ENCODE measurements at places on chromosomes 7 and 10.
A peak's percentile ranks its signal among the peaks of the same experiment; 100 is the strongest.

- DNase-seq, result no peak
Observed at GRCh38 chr10:10516346-10517130, 501.1 kb upstream of the CELF2 start.

DNA sequence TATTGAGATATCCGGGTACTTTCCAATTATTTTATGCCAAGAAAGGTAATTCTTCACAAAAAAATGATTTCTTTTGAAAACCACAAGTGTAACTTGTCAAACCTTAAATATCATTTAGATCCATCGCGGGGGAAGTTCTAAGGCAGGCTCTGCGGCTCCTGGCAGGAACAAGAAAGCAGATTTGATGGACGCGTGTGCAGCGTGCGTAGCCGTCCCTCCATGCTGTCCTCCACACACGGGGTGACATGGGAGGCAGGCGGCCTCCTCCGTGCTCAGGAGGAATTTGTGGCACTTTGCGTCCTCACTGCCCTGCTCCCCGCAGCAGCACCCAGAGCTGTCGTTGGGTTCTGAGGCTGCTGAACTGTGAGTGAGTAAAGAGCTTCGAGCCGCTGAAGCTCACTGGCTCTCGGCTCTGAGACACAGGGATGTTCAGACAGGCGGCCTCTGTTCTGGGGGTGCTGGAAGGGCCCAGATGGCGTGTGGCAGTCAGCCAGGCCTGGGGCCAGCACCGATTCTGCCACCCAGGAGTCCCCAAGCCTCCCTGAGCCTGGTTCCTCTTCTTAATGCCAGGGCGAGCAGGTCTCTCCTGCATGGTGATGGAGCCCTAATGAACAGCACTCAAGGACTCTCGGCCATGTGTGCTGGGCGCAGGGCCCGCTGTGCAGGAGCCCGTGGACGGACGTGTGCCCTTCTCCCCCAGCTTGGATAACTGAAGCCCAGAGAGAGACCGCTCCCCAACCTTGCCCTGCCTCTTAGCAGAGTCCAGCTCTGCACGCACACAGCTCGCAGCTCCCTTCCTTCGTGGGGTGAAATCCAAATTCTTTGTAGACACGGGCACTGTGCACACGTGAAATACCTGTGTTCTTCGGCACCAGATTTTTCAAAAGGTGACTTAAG lies 185.4 kb upstream of the SHH start:
- no peak for DNase-seq

DNA sequence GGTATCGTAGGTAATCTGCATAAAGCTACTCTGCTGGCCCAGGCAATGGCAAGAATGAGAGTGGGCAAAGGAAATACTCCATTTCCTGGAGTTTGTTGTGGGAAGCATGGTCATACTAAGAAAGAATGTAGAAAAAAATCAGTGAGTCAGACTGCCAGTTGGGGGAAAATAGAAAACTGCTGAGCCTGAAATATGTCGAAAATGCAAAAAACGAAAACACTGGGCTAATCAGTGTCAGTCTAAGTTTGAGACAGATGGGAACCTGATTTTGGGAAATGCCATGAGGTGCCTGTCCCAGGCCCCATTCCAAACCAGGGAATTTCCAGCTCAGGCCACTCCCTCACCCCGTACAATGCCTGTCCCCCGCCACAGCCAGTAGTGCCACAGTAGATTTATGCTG lies 150.0 kb downstream of the ZNF33B start:
- no peak for DNase-seq

DNA sequence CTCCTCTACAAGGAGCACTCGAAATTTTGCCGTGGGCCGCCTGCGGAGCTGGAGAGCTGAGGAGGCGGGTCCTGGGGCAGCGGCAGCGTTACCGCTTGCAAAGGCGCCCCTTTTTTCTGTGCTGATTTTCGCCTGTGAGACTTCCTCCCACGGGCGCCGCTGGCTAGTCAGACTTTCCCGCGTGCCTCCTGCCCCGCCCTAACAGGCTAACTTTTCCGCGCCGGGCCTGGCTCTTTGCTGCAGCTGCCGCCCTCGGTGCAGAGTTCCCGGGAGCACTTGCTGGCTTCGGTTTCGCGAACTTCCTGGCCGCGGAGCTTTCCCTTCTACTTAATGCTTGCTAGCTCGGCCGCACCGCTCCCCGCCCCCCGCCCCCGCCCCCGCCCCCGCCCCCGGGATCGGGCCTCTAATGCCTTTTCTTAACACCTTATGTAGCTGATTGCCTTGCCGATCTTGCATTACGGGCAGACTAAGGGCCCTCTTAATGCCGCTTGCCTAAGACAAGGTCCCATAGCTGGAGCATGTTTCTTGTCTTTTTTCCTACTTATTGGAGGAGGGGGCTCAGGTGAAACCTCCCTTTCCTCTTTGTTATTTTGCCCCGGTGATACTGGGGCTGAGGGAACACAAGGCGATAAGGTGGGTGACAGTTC lies 37.9 kb upstream of the RASGEF1A start:
- peak; percentile 89 for DNase-seq

GRCh38 chr7:103524042-103524907 lies 78.3 kb upstream of the SLC26A5 start:
- DNase-seq, result no peak

GRCh38 chr7:14073988-14074387 lies 84.5 kb upstream of the ETV1 start:
- no peak for DNase-seq

DNA sequence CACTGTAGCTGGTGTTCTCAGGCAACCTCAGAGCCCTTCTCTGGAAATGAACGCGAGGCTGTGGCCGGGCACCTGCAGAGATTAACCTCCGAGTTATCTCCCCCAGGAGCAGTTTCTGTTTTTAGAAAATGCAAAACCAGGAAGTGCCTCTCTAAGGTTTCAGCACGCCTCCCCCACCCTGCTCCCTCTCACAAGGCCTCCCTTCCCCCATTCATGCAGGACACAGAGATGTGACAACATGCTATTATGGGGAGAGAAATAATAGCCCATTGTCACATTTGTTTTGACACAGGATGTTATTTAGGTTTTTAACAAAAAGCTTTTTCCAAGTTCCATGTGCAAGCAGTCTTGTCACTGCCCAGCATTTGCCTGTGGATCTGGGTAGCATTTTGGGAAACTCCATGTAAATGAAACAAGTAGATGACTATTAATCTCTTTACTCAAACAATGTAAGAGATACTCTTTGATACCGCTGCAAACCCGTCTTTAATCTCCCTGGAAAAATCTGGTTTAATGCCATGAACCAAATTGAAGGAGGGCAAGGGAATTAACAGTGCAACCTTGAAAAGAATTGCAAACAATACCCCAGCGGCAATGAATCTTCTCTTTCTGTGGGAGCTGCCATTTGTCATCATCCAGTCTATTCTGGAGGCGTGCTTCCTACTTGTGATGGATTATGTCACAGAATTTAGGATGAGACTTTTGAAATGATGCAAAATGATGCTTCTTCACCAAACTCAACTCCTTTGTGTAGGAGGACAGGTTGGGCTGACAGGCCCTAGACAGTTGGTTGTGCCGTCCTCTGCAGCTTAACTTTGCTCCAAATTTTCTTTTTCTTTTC lies 86.5 kb upstream of the NMT2 start:
- DNase-seq, result no peak

DNA sequence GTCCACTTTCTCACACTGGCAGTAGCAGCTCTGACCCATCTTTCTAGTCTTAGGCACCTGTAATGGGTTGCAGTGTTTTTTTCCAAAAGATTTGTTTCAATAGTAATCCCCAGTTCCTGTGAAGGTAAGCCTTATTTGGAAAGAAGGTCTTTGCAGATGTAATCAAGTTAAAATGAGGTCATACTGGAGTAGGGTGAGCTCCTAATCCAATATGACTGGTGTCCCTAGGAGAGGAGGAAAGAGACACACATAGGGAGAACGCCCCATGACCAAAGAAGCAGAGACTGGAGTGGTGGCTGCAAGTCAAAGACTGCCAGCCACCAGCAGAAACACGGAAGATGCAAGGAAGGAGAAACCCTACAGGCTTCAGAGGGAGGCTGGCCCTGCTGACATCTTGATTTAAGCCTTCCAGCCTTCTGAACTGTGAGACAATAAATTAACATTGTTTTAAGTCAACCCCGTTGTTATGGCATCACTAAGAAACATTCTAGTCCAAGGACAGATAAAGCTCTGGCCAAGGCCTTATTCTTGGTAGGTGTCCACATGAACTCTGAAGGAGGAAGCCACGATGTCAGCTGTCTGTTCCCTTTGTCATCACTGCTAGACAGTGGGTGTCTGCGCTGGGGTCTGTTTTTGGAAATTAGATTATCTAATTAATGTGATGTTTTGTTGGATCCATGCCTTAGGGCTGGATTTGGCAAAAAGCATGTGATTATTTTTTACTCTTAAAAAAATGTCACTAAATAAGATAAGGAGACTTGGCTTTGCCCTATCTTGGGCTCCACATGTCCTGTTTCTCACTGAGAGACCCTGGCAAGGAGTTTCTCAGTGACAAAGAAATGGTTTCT lies 214.9 kb downstream of the KCNMA1 start:
- DNase-seq, result no peak

GRCh38 chr7:114422507-114423501 lies 8.2 kb downstream of the FOXP2 start:
- DNase-seq, result no peak

GRCh38 chr7:22146961-22147512 lies 201.3 kb upstream of the CDCA7L start:
- DNase-seq, result peak; percentile 45

GRCh38 chr10:77081481-77081891 lies 556.1 kb downstream of the KCNMA1 start:
- no peak for DNase-seq

- no peak for DNase-seq
Observed at GRCh38 chr10:131850383-131850870, 50.4 kb upstream of the PPP2R2D start.

GRCh38 chr10:91571671-91572070 lies 61.2 kb downstream of the PPP1R3C start:
- no peak for DNase-seq

DNA sequence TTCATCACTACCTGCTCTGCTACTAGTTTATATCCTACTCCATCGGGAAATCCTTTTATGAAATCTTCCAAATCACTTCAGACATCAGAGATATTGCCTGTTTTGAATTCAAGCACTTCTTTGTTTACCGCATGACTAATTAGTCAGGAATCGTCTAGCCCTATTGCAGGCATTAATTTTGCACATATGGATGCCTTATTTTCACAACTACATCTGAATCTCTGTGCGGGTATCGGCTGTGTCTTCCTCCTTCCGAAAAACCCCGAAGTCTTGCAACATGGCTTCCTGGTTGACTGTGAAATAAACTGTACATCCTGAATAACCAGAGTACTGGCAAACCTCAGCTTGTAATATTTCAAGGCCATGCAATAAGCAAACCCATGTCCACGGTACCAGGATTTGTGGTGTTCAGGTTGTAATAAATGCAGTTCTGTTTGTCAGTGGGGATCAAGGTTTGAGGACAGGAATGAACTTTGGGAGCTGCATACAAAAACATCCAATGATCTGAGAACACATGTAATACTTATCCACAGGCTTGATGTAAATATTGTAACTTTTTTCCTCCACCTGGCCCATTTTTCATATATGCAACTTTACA lies 642.1 kb downstream of the PARD3 start:
- DNase-seq, result no peak

GRCh38 chr7:45435846-45436245 lies 138.3 kb upstream of the ADCY1 start:
- DNase-seq, result no peak

DNA sequence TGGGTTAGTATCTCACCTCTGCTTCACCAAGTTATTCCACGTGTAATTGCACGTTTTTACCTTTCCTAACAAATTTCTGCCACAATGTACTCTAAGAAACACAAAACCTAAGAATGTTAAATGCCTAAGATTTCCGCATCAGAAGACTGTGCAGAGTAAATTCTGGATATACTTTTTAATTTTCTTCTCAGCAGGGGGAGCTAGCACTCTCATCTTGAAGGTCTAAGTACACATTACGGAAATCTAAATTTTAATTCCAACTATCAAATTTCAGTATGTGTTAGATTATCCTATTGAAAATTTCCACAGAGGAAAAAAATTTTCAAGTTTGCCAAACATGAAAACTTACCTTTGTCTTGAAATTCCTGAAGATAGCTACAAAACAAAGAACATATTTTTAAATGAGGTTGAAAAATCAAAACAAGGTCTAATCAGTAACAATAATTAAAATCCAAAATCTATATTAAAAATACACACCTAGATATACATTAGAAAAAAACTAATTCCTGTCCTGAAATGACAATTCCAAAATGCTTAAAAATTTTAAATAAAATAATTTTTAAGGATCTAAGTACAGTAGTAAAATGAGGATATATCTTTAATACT lies 10.5 kb downstream of the SKAP2 start:
- no peak for DNase-seq

DNA sequence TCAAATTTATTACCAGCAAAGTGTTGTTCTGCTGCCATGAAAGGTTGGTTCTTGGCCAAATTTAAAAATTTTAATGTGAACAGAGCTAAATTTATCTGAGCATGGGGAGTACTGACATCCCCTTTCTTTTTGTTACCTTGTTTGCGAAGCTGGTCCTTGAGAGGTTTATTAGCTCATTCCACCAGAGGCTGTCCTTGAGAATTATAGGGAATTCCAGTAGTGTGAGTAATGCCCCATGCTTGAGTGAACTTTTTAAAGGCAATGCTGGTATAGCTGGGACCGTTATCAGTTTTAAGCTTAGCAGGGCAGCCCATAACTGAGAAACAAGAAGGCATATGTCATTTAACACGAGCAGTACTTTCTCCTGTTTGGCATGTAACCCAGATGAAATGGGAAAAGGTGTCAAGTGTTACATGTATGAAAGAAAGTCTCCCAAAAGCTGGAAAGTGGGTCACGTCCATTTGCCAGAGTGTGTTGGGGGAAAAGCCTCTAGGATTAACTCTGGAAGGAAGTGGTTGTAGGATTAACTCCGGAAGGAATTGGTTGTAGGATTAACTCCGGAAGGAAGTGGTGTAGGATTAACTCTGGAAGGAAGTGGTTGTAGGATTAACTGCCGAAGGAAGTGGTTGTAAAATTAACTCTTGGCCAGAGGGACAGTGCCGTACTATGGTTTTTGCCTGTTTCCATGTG lies 37.3 kb upstream of the AKR1C2 start:
- DNase-seq, result no peak

- no peak for DNase-seq
Observed at GRCh38 chr7:159179241-159179640, 34.6 kb upstream of the VIPR2 start.
